8988T (cell line): ENCODE measurements at places on chromosomes 3 and 15.

DNA sequence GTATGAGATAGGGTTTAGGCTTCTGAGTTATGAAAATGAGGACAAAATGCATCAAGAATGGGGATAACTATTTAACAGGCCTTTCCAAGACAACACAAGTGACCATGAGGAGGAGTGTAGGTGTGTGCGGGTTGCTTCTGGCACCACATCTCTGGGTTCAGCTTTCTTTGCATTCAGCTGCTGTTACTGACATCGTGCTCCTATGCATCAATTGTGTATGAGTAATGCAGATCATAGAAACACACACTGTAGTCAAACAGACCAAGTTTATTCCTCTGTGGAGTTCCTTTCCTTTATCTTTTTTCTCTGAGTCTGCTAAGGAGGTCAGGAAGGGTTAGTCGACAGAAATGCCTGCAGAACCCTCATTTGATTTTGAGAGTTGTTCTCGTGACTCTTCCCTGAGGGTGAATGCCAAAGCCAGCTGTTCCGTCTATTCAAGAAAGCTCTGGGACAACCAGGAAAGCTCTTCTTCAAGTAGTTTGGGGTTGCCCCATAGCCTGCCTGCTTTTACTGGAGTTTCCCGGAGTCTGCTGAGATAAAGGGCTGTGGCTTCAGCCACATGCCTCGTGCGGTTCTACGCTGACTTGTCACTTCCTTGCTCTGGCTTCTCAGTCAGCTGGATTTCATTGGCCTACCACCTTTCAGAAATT lies 136.7 kb upstream of the TLE3 start:
- no peak for DNase-seq

- no peak for DNase-seq
Measured at GRCh38 chr3:188449421-188449820, 295.5 kb downstream of the LPP start.

GRCh38 chr3:72380193-72380592 lies 468.1 kb downstream of the SHQ1 start:
- no peak for DNase-seq

GRCh38 chr3:119395923-119396358 lies 67.5 kb downstream of the TMEM39A start:
- no peak for DNase-seq
